HuH-7 (cell line): ENCODE measurements at places on chromosomes 2 and 18.

DNA sequence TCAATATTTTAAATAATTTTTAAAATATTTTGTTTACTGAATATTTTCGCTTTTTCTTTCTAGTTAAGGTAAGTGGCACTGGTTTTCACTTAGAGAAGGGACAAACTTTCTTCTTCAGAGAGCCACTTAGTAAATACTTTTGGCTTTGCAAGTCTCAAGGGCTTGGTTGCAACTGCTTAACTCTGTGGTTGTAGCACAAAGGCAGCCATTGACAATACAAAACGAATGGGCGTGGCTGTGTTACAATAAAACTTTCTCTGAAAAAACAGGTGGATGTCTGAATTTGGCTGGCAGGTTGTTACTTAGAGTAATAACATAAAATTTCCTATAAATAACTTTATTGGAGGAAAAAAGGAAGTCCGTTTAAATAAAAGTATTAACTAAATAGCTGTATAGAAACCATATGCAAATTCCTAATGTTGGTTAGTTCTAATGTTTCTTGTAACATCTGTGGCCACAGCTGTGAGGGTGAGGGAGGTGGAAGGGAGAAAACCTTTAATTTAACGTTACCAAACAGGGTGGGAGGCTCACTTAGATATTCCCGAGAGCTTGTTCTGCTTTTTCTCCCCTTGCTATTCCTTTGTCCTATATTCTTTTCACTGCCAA is 62.4 kb upstream of the TNP1 start:
- DNase-seq = no peak

- no peak for DNase-seq
Observed at GRCh38 chr2:240259201-240259923, 118.9 kb upstream of the OTOS start.

DNA sequence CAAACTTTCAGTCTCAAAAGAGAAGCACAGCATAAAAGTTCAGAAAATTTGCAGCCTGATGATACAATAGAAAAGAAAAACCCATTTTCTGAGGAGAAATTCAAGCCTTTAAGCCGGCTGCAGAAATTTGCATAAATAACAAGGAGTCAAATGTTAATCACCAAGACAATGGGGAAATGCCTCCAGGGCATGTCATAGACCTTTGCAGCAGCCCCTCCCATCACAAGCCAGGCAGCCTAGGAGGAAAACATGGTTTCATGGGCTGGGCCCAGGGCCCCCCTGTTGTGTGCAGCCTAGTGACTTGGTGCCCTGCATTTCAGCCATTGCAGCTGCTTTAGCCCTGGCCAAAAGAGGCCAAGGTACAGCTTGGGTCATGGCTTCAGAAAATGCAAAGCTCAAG is 54.1 kb upstream of the CAVIN2 start:
- DNase-seq = no peak

GRCh38 chr2:120628248-120628647 is 107.4 kb upstream of the GLI2 start:
- no peak for DNase-seq

DNA sequence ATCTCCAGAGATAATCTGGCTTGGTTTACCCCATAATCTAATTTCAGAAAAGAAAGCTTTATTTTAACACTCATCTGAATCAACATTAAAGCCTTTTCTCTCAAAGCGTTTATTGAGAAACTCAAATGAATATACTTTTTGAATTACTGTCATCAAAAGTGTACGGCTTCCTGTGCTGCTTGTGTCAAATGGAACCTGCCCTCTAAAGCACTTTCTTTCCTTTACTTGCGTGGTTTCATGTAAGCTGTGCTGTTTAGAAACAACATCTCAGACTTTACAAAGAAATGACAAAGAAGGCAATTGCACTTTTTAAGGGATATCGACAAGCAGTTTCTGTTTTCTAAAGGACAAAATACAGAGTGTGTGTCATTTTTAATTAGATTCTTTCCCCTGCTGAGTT is 35.1 kb downstream of the CYBRD1 start:
- DNase-seq = no peak

DNA sequence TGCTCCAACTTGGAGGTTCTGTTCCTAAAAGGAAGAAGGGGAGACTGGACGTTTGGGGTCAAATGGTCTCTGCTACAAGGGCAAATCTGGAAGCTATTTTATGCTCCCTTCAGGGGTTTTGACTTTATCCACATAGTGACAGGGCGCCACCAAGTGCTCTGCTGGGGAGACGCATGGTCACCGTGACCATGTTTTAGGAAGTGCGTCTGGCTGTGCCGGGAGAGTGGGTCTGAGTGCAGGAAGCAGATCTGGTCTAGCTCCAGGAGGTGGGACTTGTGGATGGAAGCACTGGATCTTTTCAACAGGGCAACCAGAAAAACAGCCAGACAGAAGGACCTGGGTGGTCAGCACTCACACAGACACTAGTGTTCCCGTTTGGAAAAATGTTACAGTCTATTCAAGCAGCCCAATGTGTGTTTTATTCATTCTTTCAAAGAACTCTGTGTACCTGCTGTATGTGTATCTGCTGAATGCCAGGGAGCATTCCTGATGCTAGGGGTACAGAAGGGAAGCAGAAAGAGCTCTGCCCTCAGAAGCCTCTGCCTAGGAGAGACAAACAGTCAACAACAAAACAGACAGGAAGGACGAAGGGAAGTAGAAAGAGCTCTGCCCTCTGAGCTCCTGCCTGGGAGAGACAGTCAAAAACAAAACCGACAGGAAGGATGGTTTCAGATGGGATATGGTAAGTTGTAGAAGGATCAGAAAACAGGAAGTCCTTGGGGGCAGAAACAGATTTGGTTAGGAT is 14.3 kb downstream of the IMPA2 start:
- DNase-seq = peak; percentile 92

GRCh38 chr18:22734791-22735627 is 198.1 kb upstream of the RBBP8 start:
- DNase-seq = no peak

DNA sequence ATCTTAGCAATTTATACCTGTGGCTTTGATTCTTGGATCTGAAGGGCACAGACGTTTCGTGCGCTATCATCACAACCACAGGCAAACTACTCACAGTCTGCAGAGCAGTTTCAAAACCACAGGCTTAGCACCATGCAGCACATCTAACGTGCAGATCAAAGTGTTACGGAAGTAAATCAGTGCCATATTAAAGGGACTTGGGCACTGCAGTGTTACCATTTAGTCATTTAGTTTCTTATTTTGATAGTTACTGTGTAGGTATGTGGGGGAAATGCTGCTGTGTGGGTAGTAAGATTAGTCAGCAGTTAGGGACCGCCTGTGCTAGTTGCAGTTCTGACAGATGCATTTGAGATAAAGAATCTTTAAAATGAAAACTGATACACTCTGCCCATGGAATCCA is 384.0 kb downstream of the NBAS start:
- no peak for DNase-seq

DNA sequence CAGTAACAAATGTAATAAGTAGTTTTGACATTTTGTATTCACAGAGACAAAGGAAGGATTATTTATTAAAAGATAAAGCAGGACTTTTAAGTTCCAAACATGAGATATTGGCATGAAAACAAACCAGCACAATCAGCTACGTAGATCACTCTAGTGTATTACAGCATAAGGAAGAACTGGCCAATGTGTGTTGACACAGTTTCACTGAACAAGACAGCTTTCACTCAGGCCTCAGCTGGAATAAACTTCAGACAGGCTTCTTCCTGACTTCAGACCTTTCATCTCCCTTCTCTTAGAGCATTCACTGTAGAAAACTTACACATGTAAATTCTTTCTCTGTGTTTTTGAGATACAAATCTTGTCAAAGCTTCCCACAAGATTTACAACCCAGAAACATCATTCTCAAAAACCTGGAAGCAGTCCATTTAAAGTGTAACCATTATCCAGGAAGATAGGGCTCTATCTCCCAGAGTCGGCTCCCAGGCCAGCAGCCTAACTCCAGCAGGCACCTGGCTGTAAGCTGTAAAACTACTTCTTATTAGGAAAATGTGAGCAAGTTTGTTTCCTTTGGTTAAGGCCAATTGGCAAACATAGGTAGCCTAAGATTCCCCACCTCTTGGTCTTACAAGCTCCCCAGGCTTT is 768.3 kb upstream of the CDH7 start:
- no peak for DNase-seq

DNA sequence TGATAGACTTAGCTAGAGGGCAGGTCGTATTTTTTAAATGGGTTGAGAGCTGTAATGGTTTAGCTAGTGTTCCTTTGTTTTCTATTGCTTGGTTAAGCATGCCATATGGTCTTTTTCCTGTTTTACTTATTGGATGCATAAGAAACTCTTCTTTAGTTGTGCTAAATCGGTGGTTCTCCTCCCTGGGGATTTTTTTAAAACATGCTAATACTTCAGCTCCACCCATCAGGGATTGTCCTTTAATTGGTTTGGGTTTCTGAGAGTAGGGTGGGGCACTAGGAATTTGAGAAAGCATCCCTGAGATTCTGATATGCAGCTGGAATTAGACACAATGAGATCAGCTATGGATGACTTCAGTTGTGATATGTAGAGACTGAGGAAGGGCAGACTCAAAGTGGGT is 497.2 kb downstream of the THSD7B start:
- no peak for DNase-seq

- no peak for DNase-seq
Observed at GRCh38 chr2:124983595-124983994, 958.5 kb downstream of the CNTNAP5 start.

- no peak for DNase-seq
Observed at GRCh38 chr18:24546307-24546706, 85.9 kb downstream of the HRH4 start.

DNA sequence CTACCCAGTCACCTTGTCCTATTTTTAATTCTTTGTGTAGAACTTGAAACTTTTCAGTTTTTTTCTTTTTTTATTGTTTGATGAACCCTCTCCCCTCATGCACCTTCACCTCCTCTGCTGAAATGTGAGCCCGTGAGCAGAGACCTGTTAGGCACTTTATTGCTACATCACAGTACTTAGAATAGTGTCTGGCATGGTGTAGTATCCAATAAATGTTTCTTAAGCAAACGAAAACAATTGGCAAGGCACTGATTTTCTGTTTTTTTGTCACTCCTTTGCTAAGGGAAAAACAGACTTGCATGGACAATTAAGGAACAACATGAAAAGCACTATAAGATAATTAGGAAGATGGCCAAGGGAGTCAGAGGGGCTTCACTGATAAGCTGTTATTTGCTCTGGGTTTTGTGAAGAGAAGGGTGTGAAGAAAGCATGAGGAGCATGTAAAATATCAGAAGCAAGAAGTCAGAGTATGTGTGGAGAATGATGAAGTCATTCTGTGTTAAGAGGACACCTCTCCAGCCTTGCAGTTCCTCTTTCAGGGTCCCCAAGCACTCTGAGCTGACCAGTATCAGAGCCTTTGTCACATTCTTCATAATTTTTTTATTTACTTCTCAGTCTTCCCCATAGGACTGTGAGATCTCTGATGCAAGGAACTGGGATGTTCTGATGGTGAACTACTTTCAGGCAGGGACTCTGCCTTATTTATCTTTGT is 99.7 kb upstream of the CAVIN2 start:
- DNase-seq = no peak
